Smooth muscle cell of trachea (primary cell): ENCODE measurements at places on chromosomes 3 and 15. TPM values are rescaled to one million over a fixed set of nuclear protein-coding genes. Genes with fewer than 3 reads are reported as not detected.

ZNF620 gene
- total RNA-seq = 0.66 and 1.0 TPM in 2 replicates

MTHFS gene
- 14.9 and 15.6 TPM in 2 replicates for total RNA-seq

CYFIP1 gene
- total RNA-seq = 121 and 131 TPM in 2 replicates

TNNC1 gene
- total RNA-seq = 0.66 TPM in 1 of 2 replicates, not detected in the other

KBTBD13 gene
- under 0.01 and 0.17 TPM in 2 replicates for total RNA-seq

TPRG1 gene
- total RNA-seq = 0.15 and 0.17 TPM in 2 replicates

RHOV gene
- total RNA-seq = not detected in 2 replicates

CP gene
- 0.33 TPM in 1 of 2 replicates, not detected in the other for total RNA-seq

TERC gene
- total RNA-seq = 254 and 264 TPM in 2 replicates

ACOX2 gene
- 26.5 and 27.1 TPM in 2 replicates for total RNA-seq

MST1 gene
- 6.5 and 10.4 TPM in 2 replicates for total RNA-seq

SLC22A13 gene
- total RNA-seq = 0.73 and 1.2 TPM in 2 replicates

GPR149 gene
- total RNA-seq = not detected in 2 replicates

EPHA3 gene
- total RNA-seq = 1.5 and 3.3 TPM in 2 replicates

IGDCC3 gene
- not detected in 2 replicates for total RNA-seq

COPG1 gene
- total RNA-seq = 342 and 398 TPM in 2 replicates

ZNF660 gene
- 1.6 and 2.5 TPM in 2 replicates for total RNA-seq

PPP1R14D gene
- not detected in 2 replicates for total RNA-seq

GPR62 gene
- under 0.01 TPM in 1 of 2 replicates, not detected in the other for total RNA-seq

PARP16 gene
- total RNA-seq = 2.9 and 3.0 TPM in 2 replicates

METTL6 gene
- 27.8 and 36.1 TPM in 2 replicates for total RNA-seq

SLC7A14 gene
- 3.3 and 7.4 TPM in 2 replicates for total RNA-seq

AP3B2 gene
- 0.15 and 1.5 TPM in 2 replicates for total RNA-seq

CHST13 gene
- 0.15 and 0.17 TPM in 2 replicates for total RNA-seq

GOLGA6A gene
- not detected in 2 replicates for total RNA-seq

NGLY1 gene
- 27.5 and 28.6 TPM in 2 replicates for total RNA-seq

PLA1A gene
- 0.33 TPM in 1 of 2 replicates, not detected in the other for total RNA-seq

BCL2A1 gene
- 6.5 and 11.4 TPM in 2 replicates for total RNA-seq

CRYGS gene
- total RNA-seq = 0.83 and 2.0 TPM in 2 replicates

DUOXA2 gene
- total RNA-seq = not detected in 2 replicates

GP5 gene
- total RNA-seq = 0.17 TPM in 1 of 2 replicates, not detected in the other

AGBL1 gene
- not detected in 2 replicates for total RNA-seq

SIN3A gene
- total RNA-seq = 24.6 and 37.5 TPM in 2 replicates

KLHL25 gene
- total RNA-seq = 3.1 and 5.6 TPM in 2 replicates

ZBTB47 gene
- total RNA-seq = 24.1 and 59.7 TPM in 2 replicates

PLCB2 gene
- total RNA-seq = 0.17 and 0.29 TPM in 2 replicates

MFSD1 gene
- 140 and 195 TPM in 2 replicates for total RNA-seq

OR5K2 gene
- not detected in 2 replicates for total RNA-seq

MBD4 gene
- total RNA-seq = 20.2 and 23.0 TPM in 2 replicates

SYNPR gene
- total RNA-seq = not detected in 2 replicates

NTRK3 gene
- total RNA-seq = under 0.01 and 0.17 TPM in 2 replicates

SAMMSON gene
- not detected in 2 replicates for total RNA-seq

IL17RD gene
- total RNA-seq = 8.9 TPM in 2 replicates

PTX3 gene
- total RNA-seq = 120 and 266 TPM in 2 replicates

COPS2 gene
- 65.2 and 100 TPM in 2 replicates for total RNA-seq

CCDC191 gene
- 2.6 and 4.2 TPM in 2 replicates for total RNA-seq

GOLGA8M gene
- total RNA-seq = 0.73 and 1.2 TPM in 2 replicates

SEMA3B gene
- 26.0 and 88.5 TPM in 2 replicates for total RNA-seq

NUTM1 gene
- total RNA-seq = under 0.01 TPM in 1 of 2 replicates, not detected in the other

HGD gene
- total RNA-seq = 0.17 and 0.29 TPM in 2 replicates

ARPP21 gene
- total RNA-seq = not detected in 2 replicates

GOLGA8F gene
- under 0.01 TPM in 1 of 2 replicates, not detected in the other for total RNA-seq

MAP1A gene
- 150 and 180 TPM in 2 replicates for total RNA-seq

HYPK gene
- total RNA-seq = 5.1 and 7.9 TPM in 2 replicates

MGLL gene
- 38.7 and 78.1 TPM in 2 replicates for total RNA-seq
